ENCODE measurements at places on chromosomes 7 and 10.

- no peak for DNase-seq
Measured at GRCh38 chr10:16297642-16298041, 139.2 kb upstream of the PTER start.

GRCh38 chr10:116993610-116994009, 11.4 kb downstream of the SHTN1 start:
- no peak for DNase-seq

DNA sequence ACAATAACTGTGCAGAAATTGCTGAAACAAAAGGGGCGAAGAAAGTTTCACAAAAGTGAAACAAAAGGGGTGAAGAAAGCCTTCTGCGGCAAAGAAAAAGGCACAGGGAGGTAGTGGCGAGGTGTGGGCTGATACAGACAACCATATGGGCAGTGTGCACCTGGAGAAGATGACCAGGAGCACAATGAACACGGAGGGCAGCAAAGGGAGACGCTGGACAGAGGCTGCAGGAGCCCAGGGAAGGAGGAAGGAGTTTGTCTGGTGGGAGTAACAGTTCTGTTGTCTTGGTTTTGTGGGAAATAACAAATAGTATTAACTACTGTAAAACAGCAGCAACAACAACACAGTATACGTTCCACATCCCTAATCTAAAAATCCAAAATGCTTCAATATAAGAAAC, 42.4 kb downstream of the ESYT2 start:
- no peak for DNase-seq

DNA sequence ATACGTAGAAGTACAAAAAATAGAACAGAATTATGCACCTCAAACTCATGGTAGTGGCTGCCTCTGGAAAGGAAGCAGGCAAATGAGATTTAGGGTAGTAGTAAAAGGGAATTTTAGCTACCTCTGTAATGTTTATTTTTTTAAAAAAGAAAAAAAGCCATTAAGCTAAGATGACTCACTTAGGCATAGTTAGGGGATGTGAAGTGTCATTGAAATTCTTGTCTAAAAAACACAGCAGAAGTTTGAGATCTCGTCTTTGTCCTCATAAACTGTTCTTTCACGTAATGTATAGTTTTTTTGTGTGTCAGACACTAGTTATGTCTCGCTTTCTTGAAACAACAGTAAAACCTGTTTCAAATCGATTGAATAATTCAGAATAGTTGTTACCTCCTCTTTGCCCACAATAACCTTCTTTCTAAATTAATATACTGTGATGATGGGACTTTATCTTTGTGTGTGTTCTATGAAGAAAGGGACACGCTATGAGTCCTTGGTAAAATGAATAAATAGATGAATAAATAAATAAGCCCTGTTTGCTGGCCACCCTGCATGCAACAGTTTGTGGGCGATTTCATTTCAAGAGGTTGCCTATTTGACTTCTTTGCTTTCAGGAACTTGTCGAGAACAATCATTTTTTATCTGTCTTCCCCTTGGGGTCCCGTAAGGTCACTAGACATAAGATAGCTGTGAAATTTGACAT, 14.5 kb upstream of the FBXW4 start:
- no peak for DNase-seq

GRCh38 chr7:44971902-44972441, 6.8 kb downstream of the MYO1G start:
- DNase-seq, result no peak

- DNase-seq, result no peak
Measured at GRCh38 chr7:65731129-65731528, 141.7 kb upstream of the VKORC1L1 start.

- no peak for DNase-seq
Measured at GRCh38 chr7:16636555-16637101, 8.9 kb downstream of the ANKMY2 start.

GRCh38 chr7:94351703-94352102, 43.0 kb upstream of the COL1A2 start:
- no peak for DNase-seq

- no peak for DNase-seq
Measured at GRCh38 chr10:79898597-79899325, 50.1 kb downstream of the SFTPD start.

DNA sequence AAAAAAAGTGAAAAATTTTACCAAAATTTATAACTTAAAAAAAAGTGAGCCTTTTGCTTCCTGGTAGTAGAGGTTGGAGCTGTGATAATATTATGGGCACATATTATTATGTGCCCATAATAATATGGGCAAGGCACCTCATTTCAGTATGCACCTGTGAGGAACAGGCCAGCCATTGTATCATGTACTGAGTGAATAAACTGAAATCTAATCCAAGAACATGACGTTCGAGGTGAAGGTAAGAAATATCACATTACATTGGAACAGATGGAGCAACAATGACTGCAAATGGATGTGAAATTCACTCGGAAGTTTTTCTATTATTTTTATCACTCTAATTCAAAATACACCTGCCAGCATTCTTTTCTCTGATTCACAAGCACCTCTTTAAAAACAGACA, 216.0 kb downstream of the KLF6 start:
- no peak for DNase-seq

DNA sequence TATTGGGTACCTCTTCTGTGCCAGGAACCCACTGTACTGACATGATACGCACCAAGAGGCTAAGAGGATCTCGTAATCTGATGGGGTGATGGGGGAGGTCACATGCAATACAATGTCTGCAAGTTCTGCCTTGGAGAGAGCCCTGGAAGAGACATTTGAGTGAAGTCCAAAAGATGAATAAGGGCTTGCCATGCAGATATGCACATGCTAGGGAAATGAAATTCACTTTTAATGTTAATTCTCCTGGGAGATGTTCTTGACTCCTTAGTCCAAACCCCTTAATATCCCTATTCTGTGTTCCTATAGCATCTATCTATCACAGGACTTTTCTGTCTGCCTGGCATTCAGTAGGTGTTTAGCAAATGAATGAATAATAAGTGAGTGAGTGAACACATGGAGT, 54.0 kb upstream of the GLCCI1 start:
- no peak for DNase-seq

GRCh38 chr7:124893140-124893827, 36.3 kb downstream of the POT1 start:
- DNase-seq, result no peak

GRCh38 chr7:40008223-40008815, 58.3 kb downstream of the CDK13 start:
- DNase-seq, result no peak

- DNase-seq, result no peak
Measured at GRCh38 chr7:93622036-93623033, 47.8 kb upstream of the CALCR start.

GRCh38 chr10:48551861-48552591, 52.8 kb downstream of the ARHGAP22 start:
- DNase-seq, result no peak

GRCh38 chr10:104043185-104043830, 42.4 kb downstream of the COL17A1 start:
- DNase-seq, result no peak

DNA sequence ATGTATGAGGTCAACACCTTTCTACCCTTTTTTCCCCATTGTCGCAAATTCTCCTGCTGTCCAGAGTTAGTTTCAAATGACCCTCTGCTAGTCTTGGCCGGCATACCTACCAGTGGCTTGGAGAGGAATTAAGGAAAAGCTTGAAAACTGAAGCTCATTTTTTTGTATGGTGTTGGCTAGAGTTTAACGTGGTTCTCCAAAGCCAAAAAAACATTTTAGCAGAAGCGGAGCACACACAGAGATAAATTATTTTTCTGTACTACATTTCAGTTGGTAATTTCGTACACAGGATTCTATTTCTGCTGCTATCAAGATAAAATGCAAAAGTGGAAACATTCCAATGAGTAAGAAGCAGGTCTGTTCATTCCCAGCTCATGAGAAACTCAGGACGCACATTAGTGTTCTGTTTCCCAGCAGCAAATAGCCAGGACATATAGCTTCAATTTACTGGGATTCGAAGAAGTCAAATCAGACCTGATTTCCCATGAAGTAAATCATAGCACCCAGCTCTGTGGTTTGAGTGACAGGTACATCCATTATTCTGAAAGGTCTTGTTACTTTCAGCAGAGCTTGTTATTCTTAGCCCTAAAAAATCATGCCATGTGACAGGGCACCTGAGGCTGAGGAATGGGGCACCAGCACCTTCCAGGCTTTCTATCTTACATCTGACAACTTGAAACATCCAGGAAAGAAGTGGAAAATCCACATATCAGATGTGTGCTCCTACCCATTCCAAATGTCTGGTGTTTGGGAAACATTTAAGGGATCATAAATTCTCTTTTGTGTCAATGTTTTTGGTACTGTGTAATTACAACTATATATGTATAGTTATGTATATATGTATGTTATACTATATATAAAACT, 215.9 kb upstream of the C7orf33 start:
- DNase-seq, result no peak

GRCh38 chr10:89236226-89236797, 15.3 kb downstream of the LIPA start:
- DNase-seq, result no peak

DNA sequence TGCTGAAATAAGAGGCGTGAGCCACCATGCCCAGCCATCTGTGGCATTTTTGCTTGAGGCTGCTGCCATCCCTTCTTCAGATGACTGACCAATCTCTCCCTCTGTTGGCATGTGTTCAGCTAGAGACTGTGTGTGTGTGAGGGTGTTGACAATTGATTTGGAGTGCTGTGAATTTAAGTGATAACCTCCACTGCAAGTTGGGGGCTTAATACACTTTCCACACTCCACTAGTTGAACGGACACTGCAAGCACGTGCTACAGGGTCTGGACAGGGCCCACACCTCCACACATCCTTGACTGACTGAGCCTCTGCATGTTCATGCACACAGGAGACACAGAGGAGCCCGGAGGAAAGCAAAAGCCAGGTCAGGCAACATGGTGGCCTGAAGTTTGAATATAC, 51.3 kb downstream of the BRAF start:
- no peak for DNase-seq

DNA sequence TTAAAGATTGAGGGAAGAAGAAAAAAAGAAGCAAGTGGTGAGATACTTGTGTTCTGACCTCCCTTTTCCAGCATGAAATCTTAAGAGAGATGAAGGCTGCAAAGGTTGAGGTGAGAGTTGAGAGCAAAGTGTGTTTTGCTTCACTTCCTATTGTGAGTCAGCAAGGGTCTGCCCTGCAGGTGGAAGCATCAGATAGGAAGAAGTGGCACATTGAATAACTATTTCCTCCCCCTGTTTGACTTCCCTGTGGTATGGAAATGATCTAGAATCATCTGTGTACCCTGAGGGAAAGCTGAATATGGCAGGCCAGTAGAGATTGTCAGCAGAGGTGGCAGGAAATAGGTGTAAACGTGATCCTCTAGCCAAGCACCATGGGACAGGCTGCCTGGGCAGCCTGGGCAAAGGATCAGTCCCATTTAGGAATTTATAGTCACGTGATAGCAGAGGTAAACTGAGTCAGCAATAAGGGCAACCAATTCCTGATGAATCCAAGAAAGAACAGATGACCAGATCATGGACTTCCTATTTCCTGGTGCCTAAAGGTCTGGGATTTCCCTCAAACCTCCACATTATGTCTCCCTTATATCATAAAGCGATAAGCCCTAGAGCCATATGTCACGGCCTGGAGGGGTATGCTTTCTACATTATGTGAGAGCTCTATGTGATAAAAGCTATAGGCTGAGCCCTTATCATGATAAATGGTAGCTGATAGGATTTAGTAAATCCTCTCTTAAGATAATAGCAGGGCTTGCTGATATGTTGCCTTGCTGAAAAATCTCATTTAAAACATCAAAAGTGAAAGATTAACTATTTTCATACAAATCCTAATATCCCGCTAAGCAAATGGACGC, 287.0 kb downstream of the MDFIC start:
- no peak for DNase-seq

DNA sequence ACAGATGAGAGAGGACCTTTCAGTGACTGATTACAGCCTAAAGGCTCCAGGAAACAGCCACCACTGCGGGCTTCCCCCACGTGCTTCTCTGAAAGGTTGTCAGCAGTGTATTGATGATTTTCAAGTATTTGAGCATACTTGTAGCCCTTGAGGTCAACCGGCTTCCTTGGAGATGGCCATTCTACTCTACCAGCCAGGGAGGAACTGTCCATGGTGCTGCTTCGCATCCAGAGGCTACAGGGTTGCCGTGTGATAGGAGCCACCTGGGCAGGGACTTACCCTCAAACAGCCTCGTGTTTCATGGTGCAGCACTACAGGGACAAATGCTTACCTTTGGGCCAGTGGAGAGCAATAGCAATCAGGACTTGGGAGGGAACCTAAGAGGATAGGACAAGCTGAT, 179.5 kb downstream of the DPP6 start:
- DNase-seq, result no peak

GRCh38 chr10:7405637-7406036, 5.2 kb downstream of the SFMBT2 start:
- DNase-seq, result no peak

DNA sequence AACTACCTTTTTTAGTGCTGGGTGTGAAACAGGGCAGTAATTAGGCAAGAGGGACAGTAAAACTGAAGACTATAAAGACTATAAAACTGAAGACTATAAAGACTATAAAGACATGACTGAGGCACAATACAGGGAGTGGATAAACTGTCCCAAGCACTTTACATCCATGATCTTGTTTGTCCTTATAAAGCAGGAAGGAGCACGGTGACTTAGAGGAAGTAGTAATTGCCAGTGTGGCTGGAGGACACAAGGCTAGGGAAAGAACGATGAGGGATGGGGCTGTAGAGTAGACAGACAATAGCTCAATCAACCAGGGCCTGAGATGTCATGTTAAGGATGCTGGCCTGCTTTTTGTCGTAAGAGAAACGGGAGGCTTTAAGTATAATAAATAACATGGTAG, 26.0 kb downstream of the DNAJC12 start:
- DNase-seq, result no peak

DNA sequence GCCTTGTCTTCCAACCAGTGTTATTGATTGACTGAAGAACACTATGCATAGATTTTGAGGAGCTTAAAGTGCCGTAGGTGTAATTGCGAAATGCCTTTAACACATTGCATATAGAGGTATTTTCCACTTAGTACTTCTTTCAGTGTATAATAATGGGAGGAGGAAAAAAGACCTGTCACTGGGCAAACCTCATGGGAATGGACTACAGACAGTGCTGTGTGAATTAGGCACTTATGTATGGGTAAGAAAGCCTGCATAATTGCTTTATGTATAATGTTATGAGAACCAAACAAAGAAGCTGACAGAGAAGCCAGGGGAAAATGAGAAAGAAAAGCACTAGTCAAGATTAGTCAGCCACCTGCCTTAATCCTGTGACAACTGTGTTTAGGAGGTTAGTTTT, 12.4 kb upstream of the SCRN1 start:
- no peak for DNase-seq

DNA sequence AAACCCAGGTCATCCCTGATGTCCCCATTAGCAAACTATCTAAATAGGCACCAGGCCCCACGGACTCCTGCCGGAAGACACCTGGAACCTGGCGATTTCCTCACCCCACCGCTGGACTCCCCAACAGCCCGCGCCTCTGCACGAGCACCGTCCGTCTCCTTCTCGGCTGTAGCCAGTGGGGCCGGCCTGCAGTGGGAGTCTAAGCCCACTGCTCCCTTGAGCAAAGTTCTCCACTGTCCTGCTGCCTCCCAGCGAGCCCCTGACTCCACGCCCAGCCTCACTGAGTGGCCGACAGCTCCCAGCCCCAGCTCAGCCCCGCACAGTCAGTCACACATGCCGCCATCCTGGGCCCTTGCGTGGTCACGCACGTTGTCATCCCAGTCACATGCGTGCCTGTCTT, 211.3 kb upstream of the PPP2R2D start:
- DNase-seq, result no peak

- DNase-seq, result no peak
Measured at GRCh38 chr7:155803418-155804376, 8.6 kb downstream of the SHH start.

Data from activated CD4-positive, alpha-beta T cell treated with anti-CD3 and anti-CD28 coated beads, Interleukin-2, amount 50 U/mL, for 1 hour (primary cell).